ENCODE measurements at places on chromosomes 4 and X. TPM values are rescaled to one million over a fixed set of nuclear protein-coding genes. Genes with fewer than 3 reads are reported as not detected.
A peak's percentile ranks its signal among the peaks of the same experiment; 100 is the strongest.

GRCh38 chrX:77342004-77342403, 105.2 kb upstream of the FGF16 start:
- no peak for DNase-seq

GRCh38 chr4:94519925-94520789, 68.4 kb downstream of the PDLIM5 start:
- no peak for DNase-seq

GRCh38 chr4:105232374-105232773, 85.7 kb downstream of the TET2 start:
- no peak for DNase-seq

GRCh38 chrX:119118780-119119395, 8.7 kb downstream of the KIAA1210 start:
- DNase-seq, result peak; percentile 41

DNA sequence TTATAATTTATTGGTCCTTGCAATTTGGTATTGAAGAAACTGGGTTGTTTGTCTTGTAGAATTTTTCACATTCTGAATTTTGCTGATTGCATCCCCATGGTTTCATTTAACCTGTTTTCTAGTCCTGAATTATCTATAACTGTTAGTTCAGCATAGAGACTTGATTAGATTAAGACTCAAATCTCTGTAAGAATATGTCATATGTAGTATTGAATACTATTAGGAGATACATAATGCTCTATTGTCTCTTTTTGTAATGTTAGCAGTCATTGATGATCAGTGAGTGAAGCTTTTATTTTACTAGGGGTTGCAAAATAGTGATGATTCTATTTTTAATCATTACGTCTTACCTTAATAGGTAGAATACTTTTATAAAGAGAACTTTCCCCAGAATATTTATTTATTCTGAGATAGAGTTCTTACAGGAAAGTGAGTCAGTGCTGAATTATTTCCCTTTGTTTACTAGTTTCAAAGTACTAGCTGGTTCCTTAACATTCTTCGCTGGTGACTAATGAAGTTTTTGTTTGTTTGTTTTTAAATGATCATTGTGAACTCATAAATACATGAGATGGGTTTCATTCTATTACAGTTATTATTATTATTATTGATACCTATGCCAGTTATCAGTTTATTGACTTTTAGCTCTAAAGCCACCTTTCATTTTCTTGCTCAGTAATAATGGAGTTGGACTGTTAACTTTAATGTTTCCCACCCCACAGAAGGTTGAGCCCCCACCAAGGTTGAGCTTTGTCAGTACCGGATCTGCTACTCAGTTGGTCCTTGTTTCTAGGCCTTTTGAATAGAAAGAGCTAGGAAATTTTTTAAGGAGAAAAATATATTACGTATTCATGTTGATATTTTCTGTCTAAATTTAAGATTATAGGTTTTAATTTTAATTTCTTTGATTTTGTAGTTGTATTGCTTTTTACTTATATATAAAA, 102.3 kb downstream of the LARP1B start:
- no peak for DNase-seq

DNA sequence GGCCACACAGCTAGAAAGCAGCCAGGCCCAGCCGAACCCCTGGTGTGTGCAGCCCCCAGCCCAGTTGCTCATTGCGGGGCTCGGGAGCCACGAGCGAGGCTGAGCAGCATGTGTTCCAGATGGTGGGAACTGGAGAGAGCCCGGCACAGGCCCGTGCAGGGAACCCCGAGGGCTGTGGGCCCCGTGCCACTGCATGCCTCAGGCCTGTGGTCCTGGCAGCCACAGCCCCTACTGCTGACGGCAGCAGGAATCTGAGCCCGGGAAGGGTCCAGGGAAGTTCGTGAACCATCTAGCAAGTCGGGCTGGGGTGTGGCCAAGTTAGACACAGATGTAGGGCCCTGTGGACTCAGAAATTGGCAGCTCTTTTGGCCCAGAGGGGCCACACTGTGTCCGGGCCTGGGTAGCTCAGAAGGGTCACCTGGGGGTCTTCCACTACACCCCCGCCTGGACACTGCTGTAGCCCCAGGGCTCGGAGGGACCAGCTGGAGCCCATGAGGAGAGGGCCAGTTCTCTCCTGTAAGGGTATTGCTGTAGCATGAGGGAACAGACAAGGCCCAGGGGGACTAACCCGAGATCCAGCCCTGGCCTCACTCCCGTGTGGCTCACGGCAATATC, 12.1 kb downstream of the HTRA3 start:
- DNase-seq, result no peak

DNA sequence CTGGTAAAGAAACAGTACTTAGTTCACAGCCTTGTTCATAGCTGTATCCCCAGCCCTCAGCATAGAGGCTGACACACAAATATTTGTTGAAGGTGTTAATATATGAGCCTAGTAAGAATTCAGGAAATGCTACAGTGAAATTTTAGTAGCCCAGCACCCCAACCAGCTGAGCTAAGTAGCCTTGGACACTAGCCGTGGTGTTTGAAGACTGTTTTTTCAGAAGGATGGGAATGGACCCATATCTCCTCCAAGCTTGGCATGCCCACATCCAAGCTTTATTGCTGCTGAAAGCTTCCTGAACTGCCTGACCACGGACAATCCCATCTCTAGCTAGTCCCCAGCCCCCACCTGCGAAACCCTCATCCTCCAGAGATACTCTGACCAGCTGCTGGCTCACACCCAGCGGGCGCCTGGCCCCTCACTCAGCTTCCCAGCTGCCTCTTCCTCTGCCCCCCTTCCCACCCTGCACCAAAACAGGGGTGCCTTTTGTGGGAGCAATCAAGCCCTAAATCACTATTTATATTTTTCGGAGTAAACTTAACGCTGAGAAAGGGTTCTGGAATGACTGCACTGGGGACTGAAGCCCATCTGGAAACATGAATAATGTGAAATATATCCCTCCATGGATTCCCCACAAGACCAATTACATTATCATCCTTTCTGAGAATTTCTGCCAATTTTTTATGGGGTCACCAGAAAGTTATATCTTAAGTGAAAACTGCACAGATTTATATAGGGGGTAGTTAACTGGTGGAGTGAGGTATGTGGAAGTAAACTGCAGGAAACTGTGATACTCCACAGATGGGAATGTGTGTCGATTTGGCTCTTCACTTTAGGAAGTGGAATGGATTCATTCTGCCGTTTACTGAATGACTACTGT, 41.1 kb upstream of the CBR4 start:
- no peak for DNase-seq

DNA sequence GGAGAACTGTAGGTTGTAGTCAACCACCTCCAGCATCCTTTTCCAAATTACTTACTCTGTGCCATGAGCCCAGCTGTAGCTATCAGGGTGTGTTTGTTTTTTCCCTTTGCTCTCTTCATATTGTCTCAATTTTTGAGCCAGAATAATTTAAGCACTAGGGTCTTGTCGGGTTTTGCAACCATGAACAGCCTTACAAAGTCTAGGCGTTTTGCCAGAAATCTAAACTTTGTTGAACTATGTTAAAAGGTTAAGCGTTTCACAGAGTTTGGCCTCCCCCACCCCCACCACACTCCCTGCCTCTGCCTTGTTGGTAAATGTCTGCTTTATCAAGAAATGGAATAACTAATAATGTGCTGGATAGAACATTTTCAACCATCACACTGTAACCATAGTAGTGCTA, 190.6 kb upstream of the TTC29 start:
- DNase-seq, result no peak

GRCh38 chr4:112526061-112526460, 10.1 kb upstream of the NEUROG2 start:
- DNase-seq, result no peak

DNA sequence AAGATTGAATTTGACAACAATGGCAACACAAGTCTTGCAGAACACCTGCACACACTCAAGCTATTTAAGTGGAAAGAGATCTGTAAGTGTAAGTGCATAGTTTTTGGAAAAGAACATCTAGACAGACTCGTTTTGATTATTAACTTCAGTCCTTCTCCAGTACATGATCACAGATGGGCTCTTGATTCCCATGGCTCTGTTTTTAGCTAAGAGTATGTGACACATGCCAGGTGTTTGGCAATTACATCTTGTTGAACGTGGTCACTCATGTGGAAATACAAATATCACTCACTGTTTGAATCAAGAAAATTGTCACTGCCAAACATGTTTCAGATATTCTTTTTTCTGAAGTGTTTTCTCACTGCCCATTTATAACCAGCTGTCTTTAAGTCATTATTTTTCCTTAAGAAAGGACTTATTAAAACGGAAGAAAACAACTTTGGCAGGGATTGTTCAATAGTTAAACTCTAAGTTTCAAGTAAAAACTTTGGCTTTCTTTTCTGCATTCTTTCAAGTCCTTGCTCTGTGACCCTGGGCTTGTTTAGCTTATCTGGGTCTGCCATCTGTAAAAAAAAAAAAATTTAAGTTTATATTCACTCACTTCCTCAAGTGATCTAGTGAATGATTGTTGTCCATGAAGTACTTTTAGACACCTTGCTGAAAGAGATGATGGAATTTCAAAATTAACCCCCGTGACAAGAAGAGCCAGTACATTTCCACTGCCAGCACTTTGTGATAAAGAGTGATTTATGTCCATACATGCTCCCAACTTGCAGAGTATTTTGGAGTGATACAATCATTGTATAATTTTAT, 125.4 kb downstream of the ATXN3L start:
- DNase-seq, result no peak

DNA sequence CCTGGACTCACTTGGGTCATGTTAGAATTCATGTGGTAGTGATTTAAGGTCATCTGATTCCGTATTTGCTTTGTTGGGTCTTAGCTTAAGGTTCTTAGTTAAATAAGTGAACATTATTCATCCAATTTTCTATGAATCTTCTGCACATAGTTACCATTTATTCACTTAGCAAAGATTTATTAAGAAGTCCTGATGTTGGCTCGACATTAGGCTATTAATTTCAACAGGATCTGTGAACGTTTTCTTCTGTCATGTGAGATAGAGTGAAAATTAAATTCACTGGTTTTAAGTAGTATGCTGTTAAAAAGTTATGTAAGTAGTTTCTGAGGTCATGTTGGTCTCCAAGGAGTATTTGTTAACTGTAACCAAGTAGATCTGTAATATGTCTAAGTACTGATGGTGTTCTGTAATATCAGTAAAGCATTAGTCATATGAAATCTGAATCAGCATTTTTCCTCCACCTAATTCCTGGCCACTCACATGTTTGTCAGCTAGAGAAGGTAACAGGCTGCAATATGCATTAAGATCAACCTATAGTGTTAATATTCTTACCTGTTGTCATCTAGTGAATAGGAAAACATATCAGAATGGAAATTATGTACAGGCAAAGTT, 155.6 kb downstream of the PCDH7 start:
- no peak for DNase-seq

GRCh38 chr4:97144199-97144598, 999.1 kb downstream of the STPG2 start:
- DNase-seq, result no peak

DNA sequence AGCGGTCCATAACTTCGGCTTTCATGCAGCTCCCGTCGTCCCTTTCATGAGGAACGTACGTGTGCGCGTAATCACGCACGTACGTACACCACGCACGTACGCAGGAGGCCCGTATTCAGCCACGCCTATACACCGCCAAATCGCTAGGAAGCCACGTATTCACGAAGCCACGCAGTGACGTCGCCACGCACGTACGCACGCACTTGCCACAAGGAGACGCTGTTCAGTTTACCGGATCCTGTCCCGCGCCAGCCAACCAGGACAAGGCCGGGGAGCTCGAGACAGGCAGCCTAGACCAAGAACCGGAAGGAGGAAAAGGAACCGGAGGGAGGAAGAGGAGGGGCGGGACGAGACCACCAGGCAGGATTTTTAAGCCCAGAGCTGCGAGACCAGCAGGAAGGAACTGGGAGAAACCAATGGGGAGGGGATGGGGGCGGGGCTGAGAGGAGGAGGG, at the start of gene EOLA2:
EOLA2 (minus strand) TSS at position 65 of the 454 bp plus-strand sequence. CDS start 4,617 bp downstream, outside the sequence.
- DNase-seq, result peak; percentile 88

DNA sequence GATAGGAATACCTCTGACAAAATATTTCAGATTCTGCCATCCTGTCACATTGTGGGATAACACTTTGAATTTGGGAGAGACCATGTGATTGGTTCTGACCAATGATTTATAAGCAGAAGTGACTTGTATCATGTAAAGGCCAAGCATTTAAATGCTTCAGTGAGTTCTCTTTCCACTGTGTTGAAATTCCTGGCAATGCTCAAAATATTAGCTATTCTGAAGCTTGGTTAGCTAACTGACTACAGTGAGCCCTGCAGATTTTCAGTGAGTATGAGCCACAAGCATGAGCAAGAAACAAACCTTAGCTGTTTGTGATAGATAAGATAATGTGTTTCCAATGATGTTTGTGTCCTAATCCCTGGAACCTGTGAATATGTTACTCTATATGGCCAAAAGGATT, 562.8 kb upstream of the AADAT start:
- no peak for DNase-seq

GRCh38 chr4:180350901-180351300, 1892.3 kb upstream of the TENM3 start:
- no peak for DNase-seq

GRCh38 chr4:152537881-152538280, 2.0 kb upstream of the FBXW7 start:
- no peak for DNase-seq

- DNase-seq, result no peak
Measured at GRCh38 chr4:41957634-41958033, 22.4 kb downstream of the TMEM33 start.

DNA sequence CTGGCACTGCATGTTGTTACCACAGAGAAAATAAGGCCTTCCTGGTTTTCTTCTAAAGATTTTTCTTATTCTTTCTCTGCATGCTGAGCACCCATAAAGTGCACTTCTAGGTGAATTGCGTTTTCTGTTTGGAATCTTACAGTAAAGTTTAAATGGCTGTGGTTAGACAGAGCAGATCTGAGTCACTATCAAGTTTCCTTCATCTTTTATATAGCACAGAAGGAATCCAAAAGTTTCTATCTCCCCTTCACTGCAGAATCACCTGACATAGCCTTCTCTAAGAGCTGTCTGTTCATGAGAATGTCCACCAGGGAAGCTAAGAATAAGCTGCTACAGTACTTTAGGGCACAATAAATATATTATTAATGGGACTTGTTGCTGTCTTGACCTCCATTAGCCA, 455.5 kb upstream of the FAM241A start:
- no peak for DNase-seq

GRCh38 chr4:7703688-7704087, 236.0 kb downstream of the AFAP1 start:
- DNase-seq, result no peak

The FREM3 gene
- not detected for total RNA-seq

The TMPRSS11F gene
- total RNA-seq, result not detected

The PRDM8 gene
- total RNA-seq, result 2.9 TPM

The MGAT4D gene
- not detected for total RNA-seq

The OCRL gene
- 3.0 TPM for total RNA-seq

The STK32B gene
- not detected for total RNA-seq

The ARHGAP6 gene
- total RNA-seq, result 0.08 TPM

The SASH3 gene
- total RNA-seq, result 114 TPM

The SGMS2 gene
- 0.43 TPM for total RNA-seq

The GAGE12H gene
- total RNA-seq, result not detected

The TREX2 gene
- total RNA-seq, result 2.4 TPM

The AP1S2 gene
- 24.9 TPM for total RNA-seq

The MAP9 gene
- 7.6 TPM for total RNA-seq

The CORIN gene
- not detected for total RNA-seq

The PDGFC gene
- total RNA-seq, result 0.40 TPM

The PPAT gene
- 68.9 TPM for total RNA-seq
